ENCODE measurements at places on chromosomes 6 and 20. TPM values are rescaled to one million over a fixed set of nuclear protein-coding genes. Genes with fewer than 3 reads are reported as not detected.

DNA sequence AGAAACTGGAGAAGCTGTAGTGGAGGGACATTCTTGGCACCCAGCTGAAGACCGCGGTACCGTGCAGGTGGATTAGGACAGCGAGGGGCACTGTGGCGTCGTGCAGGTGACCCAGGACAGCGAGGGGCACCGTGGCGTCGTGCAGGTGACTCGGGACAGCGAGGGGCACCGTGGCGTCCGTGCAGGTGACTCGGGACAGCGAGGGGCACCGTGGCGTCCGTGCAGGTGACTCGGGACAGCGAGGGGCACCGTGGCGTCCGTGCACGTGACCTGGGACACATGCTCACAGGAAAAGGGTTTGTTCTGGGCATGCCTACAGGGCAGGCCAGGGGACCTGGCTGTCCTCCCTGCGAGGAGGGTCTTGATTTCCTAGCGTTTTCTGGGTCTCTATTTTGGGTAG is 29.2 kb upstream of the SMOC2 start:
- DNase-seq, result no peak

NNAT gene
- 0.32 TPM for total RNA-seq

DNA sequence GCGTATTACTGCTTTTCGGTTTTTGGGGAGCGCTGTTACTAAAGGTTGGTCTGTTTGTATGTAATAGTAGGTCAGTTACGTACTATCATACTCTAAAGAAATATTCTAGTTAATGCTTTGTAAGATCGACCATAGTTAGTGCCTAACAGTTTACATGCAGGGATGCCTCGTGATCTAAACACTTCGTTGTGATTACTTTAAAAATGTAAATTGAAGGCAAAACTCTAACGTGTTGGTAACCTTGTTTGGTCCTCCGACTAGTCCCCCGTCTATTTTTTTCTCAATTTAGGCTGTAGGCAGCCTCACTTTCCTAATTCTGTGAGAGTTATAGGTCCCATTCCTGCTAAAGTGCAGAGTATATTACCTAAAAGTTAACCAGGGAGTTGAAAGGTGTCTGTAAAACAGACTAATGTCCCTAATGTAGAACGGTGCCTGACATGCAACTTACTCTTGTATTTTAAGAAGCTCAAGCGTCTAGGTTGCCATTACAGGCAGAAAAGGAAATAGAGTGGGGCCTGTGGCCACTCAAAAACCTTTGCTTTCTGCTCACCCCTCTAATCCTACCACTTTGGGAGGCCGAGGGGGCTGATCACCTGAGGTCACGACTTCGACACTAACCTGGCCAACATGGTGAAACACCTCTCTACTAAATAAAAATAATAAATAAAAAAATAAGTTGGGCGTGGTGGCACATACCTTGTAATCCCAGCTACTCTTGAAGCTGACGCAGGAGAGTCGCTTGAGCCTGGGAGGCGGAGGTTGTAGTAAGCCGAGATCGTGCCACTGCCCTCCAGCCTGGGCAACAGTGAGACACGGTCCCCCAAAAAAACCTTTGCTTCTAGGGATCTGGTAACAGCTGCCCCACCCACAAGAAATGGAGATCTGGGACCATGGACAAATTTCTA is 37.8 kb downstream of the HFE start:
- DNase-seq, result peak; percentile 59

GRCh38 chr20:33459599-33459998 is 16.0 kb upstream of the SNTA1 start:
- DNase-seq, result no peak

- no peak for DNase-seq
These were observed 11.9 kb downstream of the FAM184A start for GRCh38 chr6:119066517-119066916.

DNA sequence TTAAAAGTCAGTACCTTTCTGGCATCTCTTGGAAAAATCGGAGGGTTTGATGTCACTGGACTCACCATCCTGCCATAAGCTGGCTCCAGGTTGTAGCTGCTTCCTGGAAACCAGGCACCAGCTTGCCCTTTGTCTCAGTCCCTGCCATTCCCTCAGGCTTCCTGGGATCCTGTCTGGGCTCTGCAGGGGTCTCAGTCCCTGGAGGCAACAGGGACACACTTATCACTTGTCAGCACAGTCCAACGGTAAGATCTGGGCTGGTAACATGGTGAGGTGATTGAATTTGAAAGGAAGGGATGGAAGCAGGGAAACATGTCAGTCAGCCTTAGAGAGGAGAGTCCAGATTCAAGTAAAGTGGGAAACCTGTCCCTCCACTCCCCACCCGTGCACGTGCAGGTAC is 147.6 kb upstream of the ECI2 start:
- DNase-seq, result no peak

CALHM4 gene
- total RNA-seq, result not detected

DNA sequence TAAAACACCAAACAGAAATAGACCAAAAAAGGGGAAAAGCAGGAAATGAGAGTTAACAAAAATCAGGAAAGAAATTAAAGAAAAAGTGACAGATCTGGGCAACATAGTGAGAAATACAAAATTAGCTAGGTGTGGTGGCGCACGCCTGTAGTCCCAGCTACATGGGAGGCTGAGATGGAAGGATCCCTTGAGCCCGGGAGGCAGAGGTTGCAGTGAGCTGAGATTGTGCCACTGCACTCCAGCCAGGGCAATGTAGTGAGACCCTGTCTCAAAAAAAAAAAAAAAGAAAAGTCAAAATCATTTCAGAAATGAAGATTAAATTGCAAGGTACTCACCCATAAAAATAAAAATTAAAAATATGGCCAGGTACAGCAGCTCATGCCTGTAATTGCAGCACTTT is 13.0 kb upstream of the GRM4 start:
- no peak for DNase-seq

LCA5 gene
- not detected for total RNA-seq

ADGRB3 gene
- total RNA-seq, result not detected

DNA sequence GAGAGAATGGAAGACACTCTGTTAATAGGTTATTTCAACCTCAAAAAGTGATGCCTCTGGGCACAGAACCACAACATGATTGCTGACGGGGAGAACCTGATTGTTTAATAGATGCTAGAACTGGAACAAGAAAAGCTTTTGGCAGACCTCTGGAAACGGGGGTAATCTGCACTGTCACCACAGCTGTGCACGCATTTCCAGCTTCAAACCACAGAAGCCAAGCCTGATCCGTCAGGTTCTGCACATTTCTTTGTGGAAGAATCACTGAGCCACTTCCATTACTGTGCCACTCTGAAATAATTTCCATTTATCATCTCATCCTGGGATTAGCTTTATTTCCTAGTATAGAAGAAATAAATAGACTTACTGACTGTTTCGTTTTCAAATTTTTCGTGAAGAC is 309.3 kb downstream of the FARS2 start:
- DNase-seq, result no peak

- no peak for DNase-seq
These were observed 21.6 kb downstream of the DSE start for GRCh38 chr6:116392132-116393013.

SYTL3 gene
- total RNA-seq, result 43.5 TPM

KHDRBS2 gene
- not detected for total RNA-seq

DNA sequence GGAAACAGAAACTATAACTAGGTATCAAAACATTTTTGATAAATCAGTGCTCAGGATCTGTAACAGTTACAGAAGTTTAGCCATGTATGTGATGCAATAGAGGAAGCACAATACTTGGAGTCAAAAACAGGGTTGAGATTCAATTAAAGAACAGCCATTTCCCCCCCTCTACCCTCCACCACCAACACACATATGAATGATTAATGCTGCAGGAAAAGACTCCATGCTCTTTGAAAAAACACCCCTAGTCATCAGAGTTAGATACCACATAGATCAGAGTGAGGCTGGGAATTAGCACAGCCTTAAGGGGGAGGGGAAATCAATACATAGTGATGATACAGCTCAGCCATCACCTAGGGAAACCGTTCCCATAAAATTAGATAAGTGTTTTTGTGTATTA is 108.9 kb upstream of the EMILIN3 start:
- no peak for DNase-seq

- no peak for DNase-seq
These were observed 13.7 kb upstream of the MRAP2 start for GRCh38 chr6:84019842-84020211.

LHFPL5 gene
- not detected for total RNA-seq

- no peak for DNase-seq
These were observed 68.9 kb upstream of the KCNQ5 start for GRCh38 chr6:72552938-72553337.

DNA sequence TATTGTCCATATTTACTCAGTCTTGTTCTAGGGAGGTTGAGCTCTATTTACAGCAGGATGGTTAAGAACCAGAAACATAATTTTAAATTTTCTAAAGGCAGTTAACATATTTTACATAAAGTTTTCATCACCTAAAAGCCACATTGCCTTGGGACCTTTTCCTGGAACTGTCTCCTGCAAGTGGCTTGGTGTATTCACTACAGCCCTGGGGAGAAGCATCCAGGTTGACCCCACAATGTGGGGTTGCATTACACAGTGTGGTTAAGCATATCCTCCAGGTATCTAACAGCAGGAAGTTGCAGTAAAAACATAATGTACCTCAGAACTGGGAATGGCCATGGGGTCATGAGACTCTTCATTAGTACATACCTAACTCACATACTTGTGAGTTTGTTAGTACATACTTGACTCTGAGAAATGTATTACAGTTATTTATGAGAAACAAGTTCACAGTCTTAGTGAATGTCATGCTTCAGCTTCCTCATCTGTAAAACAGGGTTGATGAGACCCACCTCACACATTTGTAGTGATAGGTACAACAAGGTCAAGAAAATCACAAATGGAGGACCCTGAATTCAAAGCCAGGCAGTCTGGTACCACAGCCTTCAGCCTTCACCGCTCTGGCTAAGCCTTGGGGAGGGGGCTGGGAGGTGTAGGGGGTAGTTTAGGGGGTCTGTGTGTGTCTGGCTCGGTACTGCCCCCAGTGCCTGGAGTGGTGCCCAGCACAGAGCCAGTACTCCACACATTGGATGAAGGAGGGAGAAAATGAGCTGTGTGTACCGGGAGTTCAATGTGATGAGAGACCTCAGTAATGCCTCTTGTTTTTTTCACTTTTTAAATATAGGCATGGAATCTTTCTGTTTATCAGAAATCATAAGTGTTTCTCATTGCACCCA is 52.9 kb downstream of the KAT14 start:
- no peak for DNase-seq

GRCh38 chr20:8018958-8019245 is 659 bp downstream of the TMX4 start:
- peak; percentile 69 for DNase-seq

Data from activated CD8-positive, alpha-beta T cell treated with anti-CD3 and anti-CD28 coated beads, Interleukin-2, amount 10 ng/mL, durations not matched to agents 7 days and 5 days (primary cell).